NCI-H524 (cell line): ENCODE measurements at places on chromosomes 11 and 22.

DNA sequence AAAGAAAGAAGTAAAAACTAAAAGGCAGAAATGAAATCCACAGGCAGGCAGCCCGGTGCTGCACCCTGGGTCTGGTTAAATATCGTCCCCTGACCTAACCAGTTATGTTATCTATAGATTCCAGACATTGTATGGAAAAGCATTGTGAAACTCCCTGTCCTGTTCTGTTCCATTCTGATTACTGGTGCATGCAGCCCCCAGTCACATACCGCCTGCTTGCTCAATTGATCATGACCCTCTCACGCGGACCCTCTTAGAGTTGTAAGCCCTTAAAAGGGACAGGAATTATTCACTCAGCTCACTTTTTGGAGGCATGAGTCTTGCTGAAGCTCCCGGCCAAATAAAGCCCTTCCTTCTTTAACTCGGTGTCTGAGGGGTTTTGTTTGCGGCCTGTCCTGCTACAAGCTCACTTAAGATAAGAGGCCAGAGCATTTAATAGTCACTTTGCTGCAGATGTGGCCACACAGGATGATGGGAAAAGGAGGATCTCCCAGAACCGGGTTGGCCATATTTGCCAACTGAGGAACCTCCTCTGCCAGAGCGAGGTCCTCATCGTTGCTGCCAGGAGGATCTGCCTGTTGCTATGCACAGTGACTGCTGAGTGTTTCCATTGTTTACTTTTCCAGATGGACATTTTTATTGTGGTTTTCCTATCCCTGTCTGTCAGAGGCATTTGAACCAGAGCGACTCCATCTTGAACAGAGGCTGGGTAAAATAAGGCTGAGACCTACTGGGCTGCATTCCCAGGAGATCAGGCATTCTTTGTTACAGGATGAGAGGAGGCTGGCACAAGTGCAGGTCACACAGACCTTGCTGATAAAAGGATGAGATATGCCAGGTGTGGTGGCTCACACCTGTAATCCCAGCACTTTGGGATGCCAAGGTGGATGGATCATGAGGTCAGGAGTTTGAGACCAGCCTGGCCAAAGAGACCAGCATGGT lies 10.2 kb downstream of the C11orf96 start:
- no peak for DNase-seq

DNA sequence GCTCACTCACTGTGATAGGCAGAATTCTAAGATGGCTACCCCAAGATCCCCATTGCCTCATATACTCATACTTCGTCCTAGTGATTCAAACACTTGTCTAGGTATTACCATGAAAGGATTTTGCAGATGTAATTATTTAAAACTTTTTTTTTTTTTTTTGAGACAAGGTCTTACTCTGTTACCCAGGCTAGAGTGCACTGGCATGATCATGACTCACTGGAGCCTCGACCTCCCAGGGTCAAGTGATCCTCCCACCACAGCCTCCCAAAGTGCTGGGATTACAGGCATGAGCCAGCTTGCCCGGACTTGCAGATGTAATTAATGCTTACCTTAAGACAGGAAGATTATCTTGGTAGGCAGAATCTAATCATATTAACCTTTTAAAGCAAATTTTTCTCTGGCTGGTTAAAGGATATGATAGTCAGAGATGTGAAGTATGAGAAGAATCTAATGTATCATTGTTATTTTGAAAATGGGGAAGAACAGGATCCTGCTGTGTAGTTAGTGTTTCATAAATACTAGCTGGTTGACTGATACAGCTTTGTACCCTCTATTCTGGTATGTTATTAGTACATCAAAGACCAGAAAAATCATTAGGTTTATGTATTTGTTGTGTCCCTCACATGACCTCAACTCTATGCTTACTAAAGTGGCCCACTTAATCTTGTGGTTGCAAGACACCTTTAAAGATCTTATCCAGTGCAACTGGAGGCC lies 35.5 kb downstream of the C2CD3 start:
- no peak for DNase-seq

DNA sequence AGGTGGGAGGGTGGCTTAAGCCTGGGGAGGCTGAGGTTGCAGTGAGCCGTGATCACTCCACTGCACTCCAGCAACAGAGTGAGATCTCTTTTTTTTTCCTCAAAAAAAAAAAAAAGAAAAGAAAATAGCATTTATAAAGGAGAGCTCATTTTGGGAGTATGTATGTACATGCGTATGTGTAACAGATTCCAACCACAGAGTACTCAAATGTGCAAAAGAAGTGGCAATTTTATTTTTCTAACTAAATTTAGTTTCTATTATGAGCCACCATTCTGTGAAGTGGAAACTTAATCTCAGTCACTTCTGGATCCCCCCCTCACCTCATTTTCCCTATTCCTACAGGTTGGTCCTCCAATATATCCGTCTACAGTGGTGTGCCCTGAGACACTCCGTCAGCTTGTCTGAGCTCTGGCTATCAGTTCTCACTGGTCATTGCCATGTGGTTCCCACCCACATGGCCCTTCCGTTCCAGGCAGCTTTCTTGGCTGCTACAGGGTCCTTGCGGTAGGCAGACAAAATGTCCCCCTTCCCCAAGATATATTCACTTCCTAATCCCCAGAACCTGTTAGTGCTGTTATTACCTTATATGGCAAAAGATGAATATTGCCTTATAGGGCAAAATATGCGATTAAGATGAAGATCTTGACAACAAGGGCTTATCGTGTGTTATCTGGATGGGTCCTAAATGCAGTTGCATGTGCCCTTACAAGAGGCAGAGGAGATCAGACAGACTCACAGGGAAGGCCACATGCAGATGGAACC lies 35.8 kb upstream of the TSKU start:
- DNase-seq = no peak

DNA sequence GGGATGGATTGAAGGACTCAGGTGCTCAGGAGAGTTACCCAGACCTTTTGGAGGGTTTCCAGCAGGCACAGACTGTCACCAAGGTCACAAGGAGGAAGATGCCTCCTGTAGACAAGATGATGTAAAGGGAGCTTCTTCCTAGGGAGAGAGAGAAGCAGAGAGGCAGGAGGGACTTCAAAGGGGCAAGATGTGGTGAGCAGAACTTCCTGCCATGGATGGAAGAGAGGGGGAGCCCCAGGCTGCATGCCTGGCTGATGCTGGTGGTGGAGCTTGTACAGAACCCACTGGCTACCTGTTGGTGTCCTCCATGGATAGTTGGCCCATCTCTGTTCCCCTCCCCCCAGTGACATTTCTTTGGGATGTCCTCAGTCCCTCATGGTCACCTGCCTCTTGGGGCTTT lies 4.2 kb downstream of the HEPN1 start:
- no peak for DNase-seq

DNA sequence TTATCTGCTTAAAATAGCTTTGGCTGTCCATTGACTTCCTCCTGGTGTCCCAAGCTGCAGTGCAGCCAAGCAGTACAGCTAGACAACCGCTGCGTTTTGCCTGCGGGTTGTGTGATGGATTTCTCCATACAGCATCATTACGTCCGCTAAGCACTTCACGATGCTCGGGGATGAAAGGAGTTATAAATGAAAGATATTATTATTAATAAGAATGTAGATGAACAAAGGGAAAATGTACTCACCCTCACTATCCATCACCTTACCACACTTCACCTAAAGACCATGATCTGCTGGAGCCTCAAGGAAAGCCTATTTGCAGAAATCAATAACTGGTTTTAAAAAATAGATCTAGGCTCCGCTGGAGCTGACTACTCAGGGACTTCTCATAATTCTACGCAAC lies 509.1 kb downstream of the OPCML start:
- no peak for DNase-seq

DNA sequence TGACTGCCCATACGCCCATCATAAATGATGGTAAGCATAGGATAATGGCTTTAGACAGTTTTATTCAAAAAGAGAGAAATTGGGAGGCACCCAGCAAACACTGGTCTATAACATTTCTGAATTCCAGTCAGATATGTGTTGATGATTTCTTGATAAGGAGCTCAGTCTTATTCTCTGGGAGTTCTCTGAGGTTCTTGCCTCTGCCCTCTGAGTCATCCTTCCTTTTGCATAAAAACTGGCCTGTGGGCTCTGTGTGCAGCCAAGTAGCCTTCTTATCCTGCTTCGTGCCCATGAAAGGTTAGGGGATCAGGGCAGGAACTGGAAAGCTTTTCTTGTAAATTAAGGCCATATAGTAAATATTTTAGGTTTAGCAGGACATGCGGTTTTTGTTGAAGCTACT lies 48.9 kb downstream of the FAR1 start:
- no peak for DNase-seq

DNA sequence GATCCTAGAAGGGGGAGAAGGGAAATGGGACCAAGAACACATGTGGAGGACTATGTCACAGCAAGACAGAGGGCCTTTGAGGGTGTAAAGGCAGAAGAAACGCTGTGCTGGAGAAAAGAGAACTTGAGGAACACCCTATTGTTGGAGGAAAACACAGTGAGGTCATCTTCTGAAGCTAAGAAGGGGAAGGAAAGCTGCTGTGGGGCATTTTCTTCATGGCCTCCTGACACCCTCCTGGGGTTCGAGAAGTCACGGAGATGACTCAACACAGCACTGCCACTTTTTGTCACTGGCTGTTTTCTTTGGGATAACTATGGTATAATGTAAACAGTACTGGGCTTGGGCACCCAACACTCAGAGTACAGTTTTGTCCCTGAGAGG lies 492.6 kb upstream of the CADM1 start:
- no peak for DNase-seq

DNA sequence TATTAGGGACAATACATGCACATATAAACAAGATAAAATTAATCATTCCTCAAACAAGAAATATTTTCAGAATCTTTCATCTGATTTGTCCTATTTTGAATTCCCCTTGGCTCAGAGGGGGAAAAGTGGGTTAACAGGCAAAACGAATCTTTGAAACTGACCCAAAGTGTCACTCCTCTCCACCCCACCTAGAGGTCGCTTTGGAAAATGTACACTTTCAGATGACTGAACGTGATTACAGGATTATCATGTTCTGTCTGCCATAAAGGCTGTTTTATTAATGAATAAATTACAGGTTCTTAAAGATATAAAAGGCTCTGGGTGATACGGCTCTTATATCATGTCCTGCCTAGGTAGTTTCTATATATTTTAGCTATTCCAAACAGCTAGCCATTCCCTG lies 1735.0 kb downstream of the LRRC4C start:
- no peak for DNase-seq

GRCh38 chr11:35419830-35420333 lies 524 bp upstream of the SLC1A2 start:
- DNase-seq = peak; percentile 67

DNA sequence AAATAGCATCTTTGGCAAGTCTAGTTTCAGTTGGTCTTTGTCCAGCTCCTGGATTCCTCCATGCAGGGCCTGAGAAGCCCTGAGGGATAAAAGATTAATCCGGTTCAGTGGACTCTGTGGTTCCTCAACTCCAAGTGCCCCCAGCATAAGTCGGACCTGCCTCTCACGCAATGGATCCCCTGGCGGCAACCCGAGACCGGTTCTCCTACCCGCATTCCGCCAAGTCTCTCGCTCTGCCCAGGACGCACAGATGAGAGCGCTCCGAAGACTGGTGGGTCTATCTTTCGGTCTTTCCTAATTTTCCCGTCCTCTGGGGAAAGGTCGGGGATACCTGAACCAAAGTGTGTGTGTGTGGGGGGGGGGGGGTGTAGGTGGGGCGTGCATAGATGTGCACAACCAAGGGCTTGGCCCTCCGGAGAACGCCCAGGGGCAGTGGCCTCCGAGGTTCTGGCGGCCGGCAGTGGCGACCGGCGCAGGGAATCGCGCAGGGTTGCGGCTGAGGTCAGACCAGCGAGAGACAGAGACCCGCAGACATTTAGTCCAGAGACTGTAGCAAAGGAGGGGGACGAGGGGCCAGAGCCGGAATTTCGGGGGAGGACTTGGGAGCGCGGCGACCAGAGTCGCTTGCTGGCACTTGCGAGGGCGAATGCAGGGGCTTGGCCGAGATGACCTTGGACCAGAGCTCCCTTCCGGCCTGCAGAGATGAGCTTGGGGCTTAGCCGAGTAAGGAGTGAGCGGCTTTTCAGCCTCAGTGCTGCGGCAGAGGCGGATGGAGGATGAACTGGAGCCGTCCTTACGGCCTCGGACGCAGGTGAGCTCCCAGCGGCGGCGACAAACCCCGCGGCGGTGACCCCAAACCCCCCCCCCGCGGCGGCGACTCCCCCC lies 712 bp upstream of the SLC2A11 start:
- peak; percentile 82 for DNase-seq

DNA sequence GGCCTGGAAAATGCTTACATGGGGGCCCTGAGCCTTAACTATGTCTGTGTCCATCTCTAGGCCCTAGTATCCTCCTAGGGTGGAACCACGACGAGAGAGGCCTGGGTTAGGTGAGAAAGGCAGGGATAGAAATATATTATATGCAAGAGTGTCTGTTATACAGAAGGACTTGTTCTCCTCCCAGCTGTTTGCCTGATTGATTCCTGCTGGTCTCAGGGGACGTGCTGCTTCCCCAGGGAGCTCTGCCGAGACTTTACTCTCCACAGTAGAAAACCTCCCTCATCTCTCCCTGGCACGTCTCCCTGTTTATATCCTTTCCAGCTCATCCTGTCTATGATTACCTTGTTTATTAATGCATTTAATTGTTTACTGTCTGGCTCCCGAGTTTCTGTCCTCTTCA lies 132.6 kb downstream of the MIAT start:
- no peak for DNase-seq

DNA sequence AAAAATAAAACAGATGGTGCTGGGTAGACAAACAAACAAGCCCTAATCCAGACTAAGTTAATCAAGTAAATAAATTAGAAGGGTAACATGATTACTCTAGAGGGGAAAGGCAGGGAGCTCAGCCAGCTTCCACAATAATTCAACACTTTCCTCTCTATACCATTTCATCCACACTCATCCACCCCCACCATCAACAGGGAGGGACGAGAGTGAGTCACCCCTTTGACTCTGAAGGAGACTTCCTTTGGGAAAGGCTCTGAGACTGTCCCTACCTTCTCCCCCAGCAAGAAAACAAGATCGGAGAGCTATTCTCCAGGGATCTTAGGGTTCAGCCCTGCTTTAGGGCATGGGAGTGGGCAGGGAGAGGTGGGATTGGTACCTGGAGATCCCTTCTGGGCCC lies 33.1 kb downstream of the TRIM66 start:
- no peak for DNase-seq

DNA sequence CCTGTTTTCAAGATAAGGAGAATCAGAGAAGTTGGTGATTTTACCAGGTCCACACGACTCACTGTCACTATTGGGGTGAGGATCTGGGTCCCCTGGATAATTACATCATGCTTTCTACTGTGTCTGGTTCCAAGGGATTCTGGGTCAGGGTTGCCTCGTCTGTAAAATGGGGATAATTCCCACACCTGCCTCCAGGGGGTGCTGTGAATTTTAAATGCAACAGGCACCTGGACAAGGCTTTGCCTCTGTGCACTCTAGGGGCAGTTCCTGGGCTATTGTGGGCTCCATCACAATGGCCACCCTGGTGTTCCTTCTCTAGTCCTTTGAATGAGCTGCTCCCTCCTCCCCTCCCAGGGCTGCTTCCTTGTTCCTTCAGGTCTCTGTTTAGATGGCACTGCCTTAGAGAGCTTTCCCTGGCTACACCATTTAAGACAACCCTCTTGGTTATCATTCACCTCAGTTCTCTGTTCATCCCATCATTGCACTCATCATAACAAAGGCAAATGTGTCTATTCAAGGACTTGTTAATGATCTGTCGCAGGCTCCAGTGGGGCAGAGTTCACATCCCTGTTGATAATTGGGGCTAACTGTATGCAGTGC lies 178.6 kb downstream of the MIAT start:
- DNase-seq = no peak

GRCh38 chr11:129259931-129260348 lies 67.8 kb upstream of the ARHGAP32 start:
- DNase-seq = no peak

- no peak for DNase-seq
These were observed 869 bp upstream of the EIF4ENIF1 start for GRCh38 chr22:31490496-31490925.
